ENCODE measurements at places on chromosomes 13 and 19.
A peak's percentile ranks its signal among the peaks of the same experiment; 100 is the strongest.

GRCh38 chr13:48891586-48891985, 84.1 kb upstream of the FNDC3A start:
- no peak for DNase-seq

GRCh38 chr13:25286308-25286968, 850 bp downstream of the MTMR6 start:
- DNase-seq: peak; percentile 66

DNA sequence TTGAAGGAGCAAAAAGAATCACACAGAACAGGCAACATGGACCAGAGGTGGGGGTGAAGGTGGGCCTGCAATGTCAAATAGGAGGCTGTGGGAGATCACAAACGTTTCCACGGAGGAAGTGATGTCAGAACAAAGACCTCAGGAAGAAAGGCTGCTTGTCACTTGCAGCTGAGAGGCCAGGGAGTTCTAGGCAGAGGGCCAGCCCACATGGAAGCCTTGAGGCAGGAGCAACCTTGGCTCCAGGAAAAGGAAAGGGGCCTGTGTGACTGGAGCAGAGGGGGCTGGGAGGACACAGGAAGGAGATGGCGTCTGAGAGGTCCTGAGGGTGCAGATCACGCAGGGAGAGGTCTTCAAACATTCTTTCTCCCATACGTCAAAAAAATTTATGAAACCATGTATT, 16.3 kb downstream of the ZNF160 start:
- no peak for DNase-seq

DNA sequence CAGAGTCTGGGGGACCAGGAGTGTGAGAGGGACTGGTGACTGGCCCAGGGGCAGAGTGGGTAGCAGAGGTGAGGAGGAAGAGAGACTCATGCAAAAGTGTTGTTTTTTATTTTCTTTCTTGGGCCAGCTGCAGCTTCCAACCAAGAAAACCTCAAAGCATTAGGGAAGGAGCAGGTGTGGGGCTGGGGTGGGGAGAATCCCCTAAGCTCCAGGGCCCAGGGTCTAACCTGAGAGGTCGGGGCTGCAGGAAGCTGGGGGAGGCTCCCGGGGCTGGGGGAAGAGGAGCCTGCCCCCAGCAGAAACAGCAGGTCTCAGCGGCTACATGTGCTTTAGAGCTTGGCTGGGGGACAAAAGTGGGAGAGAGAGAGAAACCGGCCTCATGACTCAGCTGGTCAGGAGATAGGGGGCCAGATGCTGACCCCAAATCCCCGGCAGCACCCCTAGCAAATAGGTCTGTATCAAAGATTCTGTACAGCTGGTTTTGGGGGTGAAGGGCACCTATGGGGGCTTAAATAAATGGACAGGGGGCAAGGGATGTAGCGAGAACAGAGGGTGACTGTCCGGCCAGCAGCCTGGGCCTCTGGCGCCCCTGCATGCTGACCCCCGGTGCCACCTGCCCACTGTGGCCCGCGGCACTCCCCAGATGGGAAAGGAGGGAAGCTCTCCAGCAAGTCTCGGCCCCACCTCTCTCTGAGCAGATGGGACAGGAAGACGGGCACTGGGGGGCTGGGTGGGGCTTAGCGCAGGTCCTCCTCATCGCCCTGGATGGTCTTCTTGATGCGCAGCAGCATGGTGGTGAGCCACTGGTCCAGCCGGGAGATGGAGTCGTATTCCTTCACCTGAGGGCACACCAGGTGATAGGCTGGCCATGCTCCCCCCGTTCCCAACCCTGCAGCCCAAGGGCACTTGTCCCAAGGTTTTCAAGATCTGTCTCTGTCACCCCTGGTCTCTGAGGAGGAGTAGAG, 3.8 kb upstream of the KPTN start:
- no peak for DNase-seq

DNA sequence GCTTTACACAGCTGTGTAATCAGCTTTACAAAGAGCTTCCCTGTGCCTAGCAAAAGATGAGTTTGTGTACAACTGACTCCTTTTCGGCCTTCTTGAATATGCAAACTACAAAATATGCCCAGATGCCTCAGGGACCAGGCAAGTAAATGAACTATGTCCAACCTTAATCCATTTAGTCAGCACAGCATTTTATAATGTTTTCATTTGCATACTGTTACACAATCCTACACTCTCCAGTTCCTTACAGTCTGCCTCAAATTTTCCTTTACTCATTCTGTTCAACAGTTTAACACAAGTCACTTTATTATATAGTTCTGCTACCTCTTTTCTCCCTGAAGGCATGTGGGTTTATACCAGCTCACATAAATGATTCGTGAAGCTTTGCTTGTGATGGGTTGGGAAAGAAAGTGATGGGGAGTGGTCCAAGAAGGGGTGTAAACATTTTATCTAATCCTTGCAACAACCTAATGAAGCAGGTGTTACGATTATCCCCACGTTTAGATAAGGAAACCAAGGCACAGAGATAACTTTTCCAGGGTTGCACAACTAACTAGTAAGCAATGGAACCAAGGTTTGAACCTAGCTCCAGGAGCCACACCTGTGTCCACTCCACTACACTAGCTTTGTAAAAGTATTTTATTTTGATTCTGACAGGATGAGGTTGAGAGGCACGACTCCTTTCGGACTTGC, 3.3 kb upstream of the USP12 start:
- DNase-seq: no peak

GRCh38 chr19:57362419-57362818, 932 bp upstream of the TRAPPC2B start:
- no peak for DNase-seq

DNA sequence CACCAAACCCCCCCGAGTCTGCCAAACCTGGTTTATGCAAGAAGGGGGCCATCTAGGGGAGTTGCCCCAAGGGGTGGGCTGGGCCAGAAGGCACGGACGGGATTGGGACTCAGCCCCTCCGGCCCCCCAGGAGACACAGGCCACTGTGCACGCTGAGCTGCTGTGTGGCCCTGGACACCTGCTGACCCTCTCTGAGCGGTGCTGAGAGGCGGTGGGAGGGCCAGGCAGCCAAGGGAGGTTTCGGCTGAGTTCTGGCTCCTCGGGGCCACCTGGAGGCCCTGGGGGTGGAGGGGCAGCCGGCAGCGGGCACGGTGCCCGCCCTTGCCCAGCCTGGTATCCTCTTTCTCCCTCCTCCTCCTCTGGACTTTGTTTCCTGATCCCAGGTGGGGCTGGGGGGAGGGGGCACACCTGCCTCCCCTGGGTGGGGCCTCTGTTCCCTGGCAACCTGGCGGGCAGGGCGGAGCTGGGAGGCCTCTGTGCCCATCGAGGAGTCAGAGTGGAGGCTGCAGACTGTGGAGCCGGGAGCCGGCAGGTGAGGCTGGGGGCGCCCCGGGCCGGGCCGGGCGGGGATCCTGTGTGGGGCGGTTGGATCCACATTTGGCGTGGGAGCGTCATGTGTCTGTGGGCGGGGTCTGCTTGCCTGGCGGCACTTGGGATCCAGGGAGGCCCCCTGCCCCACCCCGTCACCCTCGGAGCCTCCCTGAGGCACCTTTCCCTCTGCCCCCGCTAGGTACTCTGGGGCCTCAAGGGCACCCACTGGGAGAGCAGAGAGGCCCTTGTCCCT, at the start of gene MISP:
TSS of gene MISP (plus strand) at position 473 of the 784 bp plus-strand sequence. CDS start 5,835 bp downstream, outside the sequence.
- peak; percentile 87 for DNase-seq

DNA sequence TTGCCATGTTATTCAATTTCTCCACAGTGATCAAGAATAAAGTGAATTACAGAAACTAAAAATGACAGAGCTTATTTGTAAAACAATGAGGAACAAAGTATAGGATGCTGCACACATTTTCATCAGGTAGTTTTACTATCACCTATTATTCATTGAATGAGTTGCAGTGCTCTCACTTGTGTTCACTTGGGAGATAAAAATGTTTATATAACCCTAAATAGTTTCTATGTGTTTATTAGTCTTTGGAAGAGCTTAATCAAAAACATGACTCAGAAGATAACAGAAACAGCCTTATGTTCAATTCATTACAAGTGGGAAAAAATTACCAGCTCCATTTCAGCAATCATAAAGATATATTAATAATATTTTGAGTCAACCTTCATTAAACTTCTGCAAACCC, 796.2 kb downstream of the SLITRK1 start:
- DNase-seq: no peak

Data from RPMI8226 (cell line).